ENCODE measurements at places on chromosomes 2 and 18. TPM values are rescaled to one million over a fixed set of nuclear protein-coding genes. Genes with fewer than 3 reads are reported as not detected.

The TACR1 gene
- total RNA-seq, result not detected

- peak; percentile 25 for DNase-seq
Observed at GRCh38 chr2:26605195-26605998, 35.8 kb downstream of the CIB4 start.

The CDCA7 gene
- total RNA-seq, result 14.1 TPM

The OSBPL1A gene
- 19.2 TPM for total RNA-seq

- no peak for DNase-seq
Observed at GRCh38 chr2:128412181-128412871, 93.7 kb upstream of the HS6ST1 start.

DNA sequence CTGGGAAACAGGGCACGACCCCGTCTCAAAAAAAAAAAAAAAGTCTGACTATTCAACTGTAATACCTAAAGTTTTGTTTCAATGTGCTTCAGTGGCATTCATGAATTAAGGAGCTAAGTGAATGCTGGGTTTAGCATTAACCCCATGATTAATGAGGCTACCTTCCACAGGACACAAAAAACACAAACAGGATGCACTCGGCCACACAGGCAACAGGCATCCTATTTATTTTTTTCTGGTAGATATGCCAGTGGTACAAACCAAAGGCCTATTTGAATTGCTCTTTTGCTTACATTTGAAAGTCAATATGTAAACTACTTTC lies 48.3 kb downstream of the CDH2 start:
- no peak for DNase-seq

- no peak for DNase-seq
Observed at GRCh38 chr2:31137211-31138036, 816 bp downstream of the GALNT14 start.

The TUBA3D gene
- 2.0 TPM for total RNA-seq

DNA sequence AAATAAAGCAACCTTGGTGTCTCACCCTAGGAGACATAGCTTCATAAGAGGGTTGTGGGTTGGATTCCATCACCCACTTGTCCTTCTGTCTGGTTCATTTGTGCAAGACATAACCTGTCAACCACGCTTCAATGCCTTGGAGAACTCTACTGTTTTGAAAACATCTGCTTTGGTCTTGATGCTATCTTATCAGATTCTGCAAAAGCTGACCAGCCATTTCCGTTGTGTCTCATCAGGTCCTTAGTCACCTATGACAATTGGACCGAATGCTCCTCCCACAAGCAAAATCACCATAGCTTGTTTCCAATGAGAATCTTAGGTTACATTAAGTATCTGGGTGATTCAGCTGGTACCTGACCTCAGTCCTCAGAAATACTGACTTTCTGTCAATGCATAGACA lies 35.4 kb downstream of the STAT4 start:
- DNase-seq, result peak; percentile 17

DNA sequence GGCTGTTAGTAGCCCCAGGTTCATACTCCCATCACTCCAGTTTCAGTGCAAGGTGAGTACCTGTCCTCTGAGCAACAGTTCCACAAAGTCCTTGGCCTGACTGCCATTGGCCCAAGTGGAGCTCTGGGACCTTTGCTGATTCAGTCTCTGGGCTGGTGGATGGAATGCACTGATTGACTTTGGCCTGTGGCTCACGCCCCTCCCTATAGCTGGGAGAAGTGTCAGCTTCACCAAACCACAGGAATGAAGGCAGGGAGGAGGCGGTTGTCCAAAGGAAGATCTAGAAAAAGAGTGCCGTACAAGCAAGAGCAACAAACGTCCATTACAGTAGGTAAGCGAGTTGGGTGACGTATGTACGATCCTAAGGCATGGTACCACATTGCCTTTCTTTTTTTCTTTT lies 34.0 kb downstream of the QPCT start:
- peak; percentile 86 for DNase-seq

The UGT1A4 gene
- not detected for total RNA-seq

The TWIST2 gene
- 28.5 TPM for total RNA-seq

GRCh38 chr2:217791551-217791950 lies 211.2 kb downstream of the TNS1 start:
- no peak for DNase-seq

DNA sequence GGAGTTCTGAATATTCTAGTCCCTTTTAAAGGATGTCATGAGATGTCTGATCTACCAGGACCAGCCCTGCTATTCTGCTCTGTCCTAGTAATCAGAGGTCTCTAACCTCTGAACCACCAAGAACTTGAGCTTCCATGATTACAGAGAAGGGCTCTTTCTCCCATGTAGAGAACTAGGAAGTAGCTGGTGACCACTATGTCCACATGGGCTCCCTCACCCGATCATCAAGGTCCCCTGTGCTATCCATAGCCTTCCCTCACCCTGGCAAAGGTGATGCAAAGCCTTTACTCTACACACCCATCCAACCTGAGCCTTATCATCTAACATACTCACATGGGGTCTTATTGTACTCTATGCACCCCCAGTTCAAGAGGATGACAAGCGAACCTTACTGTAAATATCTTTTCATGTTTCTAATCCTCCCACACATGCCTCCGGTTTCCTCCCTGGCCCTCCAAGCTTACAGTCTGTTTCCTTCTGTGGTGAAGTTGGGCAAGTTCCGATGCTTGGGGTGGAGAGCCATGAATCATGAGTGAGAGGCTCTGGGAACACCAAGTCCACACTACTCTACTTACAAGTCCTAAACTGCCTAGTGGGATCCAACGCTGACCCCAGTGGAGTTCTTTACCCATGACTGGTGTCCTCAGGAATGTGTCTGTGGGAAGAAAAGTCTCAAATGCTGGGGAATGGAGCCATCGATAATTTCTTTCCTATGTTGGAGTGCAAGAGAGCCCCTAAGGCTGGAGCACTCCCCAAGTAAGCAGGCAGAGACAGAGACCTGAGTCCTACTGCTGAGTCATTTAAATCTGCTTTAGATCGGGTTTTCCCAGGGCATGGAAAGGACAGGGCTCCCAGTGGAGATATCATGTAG lies 73.3 kb upstream of the KLF7 start:
- DNase-seq, result peak; percentile 100

The HSBP1L1 gene
- total RNA-seq, result not detected

- no peak for DNase-seq
Observed at GRCh38 chr2:31066086-31066485, 72.2 kb downstream of the GALNT14 start.

The MC2R gene
- not detected for total RNA-seq

The CDH2 gene
- 30.3 TPM for total RNA-seq

DNA sequence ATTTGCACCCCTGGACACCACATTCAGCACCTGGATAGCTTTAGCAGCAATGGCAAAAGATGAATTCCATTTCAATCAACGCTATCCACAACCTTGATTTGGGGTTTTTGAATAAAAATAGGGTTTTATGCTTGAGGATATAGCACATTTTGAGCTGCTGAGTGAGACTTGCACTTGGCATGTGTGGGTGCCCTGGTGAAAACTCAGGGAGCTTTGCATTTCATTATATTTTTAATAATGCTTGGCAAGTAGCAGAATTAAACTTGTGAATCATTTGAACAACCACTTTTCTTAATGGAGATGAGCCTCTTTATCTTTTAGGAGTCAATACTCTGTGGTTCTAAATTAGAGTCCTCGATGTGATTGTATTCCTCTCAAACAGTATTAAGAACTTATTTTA lies 252.4 kb downstream of the PLCL1 start:
- DNase-seq, result no peak

The GNLY gene
- not detected for total RNA-seq

GRCh38 chr18:68837665-68838451 lies 40.0 kb downstream of the CCDC102B start:
- peak; percentile 70 for DNase-seq

The GNAL gene
- total RNA-seq, result 0.58 TPM

DNA sequence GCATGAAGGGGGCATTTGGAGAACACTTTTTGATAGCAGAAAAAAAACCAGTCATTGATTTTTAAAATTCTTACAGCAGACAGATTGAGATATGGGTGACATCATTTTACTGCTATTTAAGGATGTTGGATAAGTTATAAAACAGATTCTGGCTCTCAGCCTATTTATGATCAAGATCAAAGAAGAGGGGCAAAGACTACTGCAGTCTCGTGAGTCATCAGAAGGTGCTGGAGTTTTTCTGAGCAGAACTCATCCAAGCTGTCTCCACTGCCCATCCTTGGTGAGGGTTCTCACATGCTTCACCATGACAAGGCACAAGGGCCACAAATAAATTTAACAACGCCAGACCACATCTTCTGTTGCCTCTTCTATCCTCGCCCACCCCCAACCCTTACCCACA lies 58.8 kb downstream of the ST6GAL2 start:
- DNase-seq, result no peak

- DNase-seq, result no peak
Observed at GRCh38 chr2:27916293-27916995, 25.9 kb downstream of the BABAM2 start.

The MFSD6 gene
- 11.0 TPM for total RNA-seq

GRCh38 chr2:151097128-151097527 lies 164.5 kb downstream of the RBM43 start:
- DNase-seq, result no peak

DNA sequence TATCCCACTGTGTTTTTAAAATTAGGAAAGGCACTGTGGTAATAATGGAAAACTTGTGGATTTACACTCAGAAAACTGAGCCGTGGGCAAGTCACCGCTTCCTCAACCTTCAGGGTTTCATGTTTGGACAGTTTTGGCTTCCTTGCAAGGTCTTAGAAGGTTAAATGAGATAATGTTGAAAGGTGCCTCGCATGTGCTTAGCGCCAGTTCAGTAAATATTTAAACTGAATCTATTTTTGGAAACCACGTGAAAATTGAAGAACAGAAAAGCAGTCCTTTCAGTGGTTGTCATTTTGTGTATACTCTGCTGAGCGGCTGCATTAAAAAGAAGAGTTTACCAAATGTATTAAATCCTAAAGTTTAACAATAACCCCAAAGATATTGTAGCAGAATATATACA lies 15.2 kb upstream of the AGAP1 start:
- no peak for DNase-seq

GRCh38 chr18:72840109-72840508 lies 27.7 kb downstream of the NETO1 start:
- no peak for DNase-seq

DNA sequence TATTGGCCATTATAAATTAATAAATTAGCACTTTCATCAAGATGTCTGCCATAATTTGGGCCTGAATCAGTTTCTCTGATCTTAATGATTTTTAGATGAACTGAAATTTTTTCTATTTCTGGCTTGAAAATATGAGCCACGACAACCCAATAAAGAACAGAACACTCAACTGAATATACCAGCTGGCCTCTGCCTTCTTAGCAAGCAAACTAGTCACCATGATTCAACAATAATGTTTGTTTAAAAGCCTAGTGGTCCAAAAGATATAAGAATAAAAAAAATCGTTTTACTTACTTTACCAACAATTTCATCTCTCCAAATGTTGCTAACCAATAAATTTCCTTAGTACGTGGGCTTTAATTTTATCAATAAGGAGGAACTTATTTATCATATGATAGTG lies 66.7 kb upstream of the TTN start:
- DNase-seq, result peak; percentile 35

DNA sequence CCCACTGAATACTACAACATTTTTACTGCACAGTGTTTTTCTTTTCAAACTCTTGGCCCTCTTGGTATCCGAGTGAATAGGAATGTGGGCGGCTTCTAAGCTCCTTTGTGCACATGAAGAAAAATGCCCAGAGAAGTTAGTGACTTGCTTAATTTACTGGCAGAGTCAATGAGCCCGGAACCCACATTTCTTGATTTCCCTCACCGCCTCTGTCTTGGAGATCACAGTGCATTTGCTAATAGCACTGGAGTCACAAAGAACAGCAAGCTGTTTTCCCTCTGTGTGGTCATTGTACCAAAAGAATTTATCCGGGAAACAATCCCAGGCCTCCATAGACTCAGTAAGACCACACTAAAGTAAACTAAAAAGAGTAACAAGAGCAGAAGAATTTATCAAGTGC lies 18.9 kb downstream of the STON1 start:
- no peak for DNase-seq

DNA sequence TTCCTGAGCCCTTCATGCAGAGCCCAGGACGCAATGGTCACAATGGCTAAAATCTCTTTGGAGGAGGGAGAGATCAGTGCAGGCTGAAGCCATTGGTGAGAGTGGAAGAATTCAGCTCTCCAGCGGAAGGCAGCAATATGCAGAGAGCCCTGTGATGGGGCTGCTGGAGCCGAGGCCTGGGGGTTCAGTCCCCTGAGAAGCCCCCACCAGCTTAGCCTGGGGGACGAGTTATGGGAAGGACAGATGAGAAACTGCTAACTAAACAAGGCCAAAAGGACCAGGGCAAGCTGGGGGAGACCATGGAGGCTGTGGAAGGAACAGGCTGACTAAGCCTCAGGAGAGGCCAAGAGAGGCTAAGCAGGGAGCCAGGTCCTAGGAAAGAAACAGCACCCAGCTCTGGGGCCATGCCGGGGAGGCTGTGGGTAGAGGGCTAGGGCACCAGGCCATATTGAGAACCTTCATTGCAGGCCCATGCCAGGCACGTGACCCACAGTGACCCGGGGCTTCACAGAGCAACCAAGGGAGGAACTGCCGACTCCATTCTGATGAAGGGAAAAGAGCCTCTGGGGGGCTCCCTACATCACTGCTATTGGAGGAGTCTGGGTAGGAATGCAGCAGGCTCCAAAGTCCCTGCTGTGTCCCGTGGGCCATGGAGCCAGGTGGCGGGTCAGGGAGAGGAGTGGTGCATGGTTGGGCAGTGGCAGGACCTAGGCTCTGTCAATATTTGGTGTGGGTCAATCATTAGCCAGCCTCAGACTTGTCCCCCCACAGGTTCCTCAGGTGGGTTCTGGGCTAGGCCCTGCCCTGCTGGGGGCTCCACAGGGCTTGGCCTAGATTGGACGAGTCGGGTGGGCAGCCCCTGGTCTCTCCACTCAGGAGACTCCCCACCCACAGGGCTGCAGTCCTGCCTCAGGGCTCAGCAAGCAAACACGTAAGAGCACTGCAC lies 19.8 kb downstream of the PROC start:
- DNase-seq, result no peak

The SERPINB3 gene
- total RNA-seq, result not detected

DNA sequence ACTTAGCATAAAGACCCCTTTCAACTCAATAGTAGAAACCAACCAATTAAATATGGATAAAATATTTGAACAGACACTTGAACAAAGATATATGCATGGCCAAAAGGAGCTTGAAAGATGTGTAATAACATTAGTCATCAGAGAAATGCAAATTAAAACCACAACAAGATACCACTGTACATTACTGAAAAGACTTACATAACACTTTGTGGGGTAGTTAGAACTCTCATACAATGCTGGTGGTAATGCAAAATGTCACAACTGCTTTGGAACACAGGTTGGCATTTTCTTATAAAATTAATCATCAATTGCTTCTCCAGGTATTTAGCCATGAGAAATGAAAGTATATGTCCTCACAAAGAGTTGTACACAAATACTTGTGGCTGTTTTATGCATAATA lies 60.7 kb downstream of the TTC27 start:
- DNase-seq, result peak; percentile 63

GRCh38 chr18:52254367-52254766 lies 85.6 kb upstream of the DCC start:
- DNase-seq, result no peak

The FOXI3 gene
- total RNA-seq, result not detected

DNA sequence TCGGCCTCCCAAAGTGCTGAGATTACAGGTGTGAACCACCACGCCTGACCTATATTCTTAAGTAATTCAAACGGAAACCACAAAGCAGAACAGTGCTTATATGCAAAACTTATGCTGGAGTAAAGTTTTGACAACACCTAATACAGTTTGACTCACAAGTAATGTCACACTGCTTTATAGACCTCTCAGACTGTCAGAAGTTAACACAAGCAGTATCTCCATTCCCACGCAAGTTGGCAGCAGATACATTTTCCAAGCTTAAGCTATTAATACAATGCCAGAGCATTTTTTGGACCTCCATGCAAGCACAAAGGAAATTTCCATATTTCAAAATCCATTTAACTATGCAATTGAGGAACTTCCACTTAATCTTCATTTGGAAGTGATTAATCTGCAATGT lies 21.0 kb upstream of the SANBR start:
- DNase-seq, result no peak
